Glomerular endothelial cell (primary cell): ENCODE measurements at places on chromosomes 2 and 18.
A peak's percentile ranks its signal among the peaks of the same experiment; 100 is the strongest.

GRCh38 chr2:217367464-217367863 lies 507.6 kb upstream of the TNP1 start:
- no peak for DNase-seq

DNA sequence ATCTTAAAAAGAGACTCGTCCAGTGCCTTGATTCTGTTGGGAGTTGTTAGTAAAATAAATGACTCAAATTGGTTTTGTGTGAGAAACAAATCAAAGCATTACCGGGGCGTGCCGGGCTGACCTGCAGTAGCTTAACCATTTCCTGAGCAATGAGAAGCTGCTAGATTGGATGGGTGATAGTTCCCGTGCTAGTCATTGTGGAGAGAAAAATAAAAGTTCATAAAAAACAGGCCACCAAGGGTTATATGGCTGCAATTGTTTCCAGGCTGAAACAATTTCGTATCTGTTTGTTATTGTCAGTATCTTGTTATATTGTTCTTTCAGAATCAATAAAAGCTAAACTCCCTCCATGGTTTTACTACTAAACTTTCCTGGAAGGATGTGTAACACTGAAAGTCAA lies 314.4 kb downstream of the MTX2 start:
- DNase-seq: peak; percentile 55

GRCh38 chr2:141927536-141927935 lies 203.3 kb downstream of the LRP1B start:
- no peak for DNase-seq

GRCh38 chr2:46198164-46198883 lies 98.9 kb upstream of the EPAS1 start:
- no peak for DNase-seq

DNA sequence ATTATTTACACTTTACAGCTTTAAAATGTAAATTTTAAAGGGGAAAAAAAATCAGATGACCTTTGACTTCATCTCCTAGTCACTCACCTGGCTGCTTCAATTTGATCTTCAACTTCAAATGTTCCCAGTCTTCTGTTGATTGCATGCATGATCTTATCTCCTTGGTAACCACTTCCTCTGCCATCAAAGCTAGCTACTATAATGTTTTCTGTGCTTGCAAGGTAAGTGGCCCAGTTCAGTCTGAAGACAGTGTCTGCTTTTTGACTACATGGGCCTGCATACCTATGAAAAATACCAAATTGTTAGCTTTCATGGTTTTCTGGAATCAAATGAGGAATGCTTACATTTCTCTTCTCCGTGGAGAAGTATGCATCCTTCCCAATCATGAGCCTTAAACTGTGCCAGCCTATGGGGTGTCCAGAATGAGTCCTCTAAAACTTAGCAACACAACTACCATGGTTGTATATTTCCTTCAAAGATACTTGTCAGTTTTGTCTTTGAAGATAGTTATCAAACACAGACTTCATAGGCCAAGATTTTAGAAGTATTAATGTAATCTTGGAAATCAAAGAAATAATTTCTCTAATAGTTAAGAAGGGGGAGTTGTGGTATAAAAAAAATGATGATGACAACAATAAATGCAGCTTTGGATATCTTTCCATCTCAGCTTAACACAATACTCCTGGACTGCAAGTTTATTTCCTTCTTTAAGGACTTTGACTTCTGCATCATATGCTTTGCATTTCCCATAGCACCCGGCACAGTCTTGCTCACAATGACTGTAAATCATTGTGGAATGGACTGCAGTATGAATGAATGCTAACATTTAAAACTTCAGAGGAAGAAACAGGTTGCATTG lies 62.1 kb downstream of the DPP4 start:
- no peak for DNase-seq

DNA sequence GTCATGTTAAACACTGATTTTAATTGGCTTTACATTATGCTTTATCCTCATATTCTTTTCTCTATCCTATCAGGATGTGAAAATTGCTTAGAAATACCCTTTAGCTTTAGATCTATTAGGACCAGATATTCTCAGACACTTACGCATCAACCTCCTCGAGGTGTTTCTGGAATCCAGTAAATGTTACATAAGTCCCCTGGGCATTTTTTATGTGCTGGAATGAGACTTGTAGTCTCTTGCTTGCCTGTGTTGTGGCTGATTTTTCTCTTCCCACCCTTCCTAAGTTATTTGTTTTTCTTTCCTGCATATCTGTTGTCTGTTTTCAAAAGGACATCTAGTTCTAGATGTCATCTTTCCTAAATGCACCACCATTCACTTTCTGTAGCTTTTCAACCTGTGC lies 197.1 kb downstream of the CCDC85A start:
- DNase-seq: no peak

GRCh38 chr2:199962203-199962602 lies 6.8 kb downstream of the MAIP1 start:
- no peak for DNase-seq

DNA sequence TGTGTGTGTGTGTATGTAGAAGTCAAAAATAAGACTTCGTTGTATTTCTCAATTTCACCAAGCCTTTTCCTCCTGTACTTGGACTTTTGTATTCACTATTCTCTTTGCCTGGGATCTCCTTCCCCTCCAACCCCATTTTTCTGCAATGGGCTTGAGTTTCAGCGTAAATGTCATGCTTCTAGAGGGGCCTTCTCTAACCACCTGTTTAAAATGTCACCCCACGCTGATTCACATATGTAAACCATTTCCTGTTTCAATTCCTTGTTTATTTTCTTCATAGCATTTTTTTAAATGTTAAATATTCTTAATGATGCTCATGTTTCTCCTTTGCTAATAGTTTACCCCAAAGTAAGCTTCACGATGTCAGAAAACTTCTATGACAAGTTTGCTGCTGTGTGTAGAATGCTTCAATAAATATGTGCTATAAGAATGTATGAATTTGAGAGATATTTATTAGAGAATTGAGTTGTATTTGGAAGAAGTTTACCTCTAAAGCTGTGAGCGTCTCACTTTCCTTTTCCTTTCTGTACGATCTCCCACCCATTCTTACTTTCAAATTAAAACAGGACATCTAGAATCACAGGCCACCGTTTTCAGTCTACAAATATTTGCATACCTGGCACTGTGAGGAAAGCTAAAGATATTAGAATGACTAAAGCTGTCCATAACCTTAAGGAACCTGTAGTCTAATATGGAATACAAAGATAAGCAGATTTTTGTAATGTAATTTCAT lies 762.4 kb downstream of the LRRTM4 start:
- no peak for DNase-seq

- no peak for DNase-seq
Observed at GRCh38 chr2:17301437-17301836, 216.8 kb downstream of the RAD51AP2 start.

DNA sequence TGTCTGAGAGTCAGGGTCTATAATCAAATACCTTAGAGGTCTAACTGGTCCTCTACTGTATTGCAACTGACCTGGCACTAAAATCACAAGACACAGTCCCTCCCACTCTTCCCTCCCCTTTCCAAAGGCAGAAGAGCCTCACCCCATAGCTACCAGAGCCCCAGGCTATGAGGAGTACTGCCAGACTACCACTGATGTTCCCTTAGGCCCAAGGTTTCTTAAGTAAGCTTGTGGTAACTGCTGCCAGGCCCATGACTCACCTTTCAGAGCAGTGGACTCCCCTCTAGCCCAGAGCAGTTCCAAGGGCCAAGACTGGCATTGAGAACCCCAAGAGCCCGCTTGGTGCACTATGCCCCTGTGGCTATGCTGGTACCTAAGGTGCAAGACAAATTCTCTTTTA lies 1193.4 kb downstream of the DSC3 start:
- DNase-seq: no peak

DNA sequence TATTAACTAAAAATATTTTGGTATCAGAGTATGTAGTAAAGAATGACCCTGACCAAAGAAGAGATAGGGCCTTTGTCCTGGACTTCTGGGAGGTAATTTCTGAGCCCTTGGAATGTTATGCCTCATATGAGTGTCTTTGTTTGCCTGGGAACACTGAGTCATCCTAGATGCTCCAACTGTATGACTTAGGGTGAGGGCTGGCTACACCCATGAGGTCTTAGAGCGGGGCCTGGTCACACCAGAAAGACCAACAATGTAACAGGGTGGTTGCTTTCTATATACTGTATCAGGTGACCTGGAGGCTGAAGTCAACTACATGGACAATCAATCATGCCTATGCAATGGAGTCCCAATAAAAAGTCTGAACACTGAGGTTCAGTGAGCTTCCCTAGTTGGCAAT lies 253.1 kb downstream of the MBD2 start:
- DNase-seq: no peak

- DNase-seq: no peak
Observed at GRCh38 chr18:3715231-3716080, 265.5 kb downstream of the TGIF1 start.

DNA sequence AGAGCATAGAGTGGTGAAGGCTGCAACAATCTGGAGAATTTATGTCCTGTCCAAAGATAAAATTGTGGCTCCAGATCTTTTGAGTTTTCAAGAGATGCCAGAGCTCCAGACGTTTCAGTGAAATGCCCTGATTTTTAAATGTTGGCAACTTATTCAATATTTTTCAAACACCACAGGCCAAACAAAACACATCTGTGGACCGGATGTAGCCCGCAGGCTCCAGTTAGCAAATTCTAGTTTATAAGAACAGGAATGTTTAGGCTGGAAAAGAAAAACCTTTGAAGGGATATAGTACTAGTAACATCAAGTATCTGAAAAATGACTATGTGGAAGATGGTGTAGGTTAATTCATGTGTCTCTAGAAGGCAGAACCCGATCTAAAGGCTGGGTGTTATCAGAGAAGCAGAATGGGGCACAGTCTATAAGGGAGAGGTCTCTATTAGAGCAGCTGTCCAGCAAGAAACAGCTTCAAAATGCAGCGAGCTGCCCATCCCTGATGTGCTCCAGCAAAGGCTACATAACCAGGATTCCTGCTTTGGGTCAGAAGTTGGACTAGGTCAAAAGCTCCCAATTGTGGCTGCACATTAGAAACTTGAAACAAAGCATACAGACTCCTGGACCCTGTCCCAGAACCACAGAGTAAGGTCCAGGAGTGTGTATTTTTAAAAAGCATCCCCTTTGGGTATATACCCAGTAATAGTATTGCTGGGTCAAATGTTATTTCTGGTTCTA lies 105.9 kb downstream of the ANKRD44 start:
- no peak for DNase-seq
